Lung (tissue), 17 donors: ENCODE measurements at places on chromosomes 16 and 17. TPM values are rescaled to one million over a fixed set of nuclear protein-coding genes. Genes with fewer than 3 reads are reported as not detected.

Gene CRYM
- 8.3 TPM for total RNA-seq

DNA sequence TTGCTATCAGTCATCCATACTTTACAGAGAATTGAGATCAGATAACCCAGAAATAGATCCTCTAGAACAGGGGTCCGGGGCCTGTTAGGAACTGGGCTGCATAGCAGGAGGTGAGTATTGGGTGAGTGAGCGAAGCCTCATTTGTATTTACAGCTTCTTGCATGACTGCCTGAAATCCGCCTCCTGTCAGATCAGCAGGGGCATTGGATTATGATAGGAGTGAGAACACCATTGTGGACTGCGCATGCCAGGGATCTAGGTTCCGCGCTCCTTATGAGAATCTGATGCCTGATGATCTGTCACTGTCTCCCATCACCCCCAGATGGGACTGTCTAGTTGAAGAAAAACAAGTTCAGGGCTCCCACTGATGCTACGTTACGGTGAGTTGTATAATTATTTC, 13.0 kb upstream of the SCIMP start:
- H3K27me3 ChIP-seq = no peaks in the 10 kb centered on the region
- no peaks in the 10 kb centered on the region for H3K36me3 ChIP-seq
- H3K4me3 ChIP-seq = no peak overlapping the region

- H3K4me3 ChIP-seq = no peak overlapping the region
- H3K4me1 ChIP-seq = no peaks in the 10 kb centered on the region
- H3K36me3 ChIP-seq = no peaks in the 10 kb centered on the region
- no peak for DNase-seq
Observed at GRCh38 chr16:80946481-80946880, 60.2 kb downstream of the CMC2 start.

DNA sequence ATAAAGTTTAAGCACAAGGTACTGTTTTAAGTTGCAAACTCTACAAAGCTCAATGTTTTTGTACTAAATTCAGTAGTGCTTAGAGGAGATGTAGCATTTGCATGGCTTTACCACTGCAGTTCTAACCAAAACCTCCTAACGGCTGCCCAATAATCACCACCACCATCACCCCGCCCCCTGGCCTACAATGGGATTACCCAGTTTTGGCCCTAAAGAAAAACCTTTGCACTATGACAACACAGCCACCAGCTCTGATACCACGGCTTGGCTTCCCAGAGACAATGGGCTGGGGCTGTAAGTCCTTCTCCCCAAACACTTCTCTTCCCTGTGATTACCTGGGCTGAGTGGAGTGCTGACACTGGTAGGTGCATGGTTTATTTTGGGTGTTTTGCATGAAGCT, 58.4 kb upstream of the MTMR4 start:
- no peaks in the 10 kb centered on the region for H3K27me3 ChIP-seq
- DNase-seq = no peak
- no peak overlapping the region for H3K27ac ChIP-seq
- H3K4me3 ChIP-seq = no peak overlapping the region
- no peaks in the 10 kb centered on the region for H3K4me1 ChIP-seq
- H3K36me3 ChIP-seq = no peaks in the 10 kb centered on the region

Gene PLCG2
- total RNA-seq = 41.0 TPM

DNA sequence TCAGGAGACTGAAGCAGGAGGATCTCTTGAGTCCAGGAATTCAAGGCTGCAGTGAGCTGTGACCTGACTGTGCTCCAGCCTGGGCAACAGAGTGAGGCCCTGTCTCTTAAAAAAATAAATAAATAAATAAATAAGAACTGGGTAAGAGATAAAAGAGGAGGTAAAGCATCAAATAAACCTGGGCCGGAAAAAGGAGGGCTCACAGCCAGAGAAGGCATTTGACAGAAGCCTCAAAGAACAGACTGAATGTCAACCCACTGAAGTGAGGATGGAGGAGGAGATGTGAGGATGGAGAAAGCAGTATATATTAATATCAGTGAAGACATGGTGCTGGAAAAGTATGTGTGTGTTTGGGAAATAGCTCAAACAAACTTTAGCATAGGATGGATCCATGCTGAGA, 6.1 kb downstream of the NOG start:
- no peak for DNase-seq
- no peak overlapping the region for H3K27ac ChIP-seq
- no peaks in the 10 kb centered on the region for H3K27me3 ChIP-seq
- no peaks in the 10 kb centered on the region for H3K36me3 ChIP-seq
- no peak overlapping the region for H3K4me3 ChIP-seq
- peaks cover under 1% of the 10 kb centered on the region for H3K4me1 ChIP-seq

- no peaks in the 10 kb centered on the region for H3K27me3 ChIP-seq
- H3K4me3 ChIP-seq = no peak overlapping the region
- H3K4me1 ChIP-seq = peaks cover 34% of the 10 kb centered on the region
- H3K27ac ChIP-seq = peak overlapping the region; percentile 75
Observed at GRCh38 chr16:85628645-85629044, 15.5 kb downstream of the GSE1 start.

Gene COPZ2
- 6.8 TPM for total RNA-seq

DNA sequence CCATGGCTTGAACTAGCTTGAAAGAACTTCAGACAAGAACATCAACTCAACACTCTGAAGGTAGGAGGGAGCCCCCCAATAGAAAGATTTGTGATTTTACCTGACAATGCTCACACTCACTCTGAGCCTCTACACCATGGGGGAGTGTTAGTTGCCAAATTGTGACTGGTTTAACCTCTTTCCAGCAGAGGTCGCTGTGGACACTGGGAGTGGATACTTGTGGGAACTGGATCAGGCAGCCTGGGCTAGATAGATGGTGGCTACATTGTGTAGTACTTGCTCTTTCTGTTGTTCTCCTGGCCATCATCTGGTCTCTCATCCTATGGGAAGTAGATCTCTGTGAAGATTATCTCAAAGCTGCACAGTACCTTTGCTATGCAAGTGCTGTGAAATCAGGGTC, 2.9 kb downstream of the SMPD3 start:
- no peaks in the 10 kb centered on the region for H3K36me3 ChIP-seq
- no peak overlapping the region for H3K4me3 ChIP-seq
- H3K4me1 ChIP-seq = peaks cover 8% of the 10 kb centered on the region
- H3K27me3 ChIP-seq = peaks cover 18% of the 10 kb centered on the region
- H3K27ac ChIP-seq = no peak overlapping the region

Gene ABCC6
- total RNA-seq = 22.7 TPM
